ENCODE measurements at places on chromosomes 3 and 15. TPM values are rescaled to one million over a fixed set of nuclear protein-coding genes. Genes with fewer than 3 reads are reported as not detected.

The PIERCE2 gene
- total RNA-seq = 1.3 TPM

The TM4SF18 gene
- total RNA-seq = 0.23 TPM

The CCR9 gene
- not detected for total RNA-seq

The FOXL2NB gene
- total RNA-seq = 7.2 TPM

The PRSS50 gene
- total RNA-seq = not detected

The SHC4 gene
- 0.24 TPM for total RNA-seq

The AGBL1 gene
- not detected for total RNA-seq

The C15orf62 gene
- total RNA-seq = not detected

The CCR2 gene
- total RNA-seq = not detected

The MKRN2OS gene
- not detected for total RNA-seq

The TTLL13 gene
- total RNA-seq = 0.06 TPM

The TLR9 gene
- total RNA-seq = not detected

The PRR20G gene
- not detected for total RNA-seq

The ANKRD63 gene
- 0.63 TPM for total RNA-seq

The IMP3 gene
- total RNA-seq = 115 TPM

Data from Daoy (cell line).